ENCODE measurements at places on chromosomes 4 and X. TPM values are rescaled to one million over a fixed set of nuclear protein-coding genes. Genes with fewer than 3 reads are reported as not detected.

The NUP62CL gene
- 4.3 TPM for total RNA-seq

The EVC gene
- 14.4 TPM for total RNA-seq

- peak; percentile 71 for DNase-seq
Observed at GRCh38 chrX:150365990-150366911, 3.1 kb downstream of the MAMLD1 start.

DNA sequence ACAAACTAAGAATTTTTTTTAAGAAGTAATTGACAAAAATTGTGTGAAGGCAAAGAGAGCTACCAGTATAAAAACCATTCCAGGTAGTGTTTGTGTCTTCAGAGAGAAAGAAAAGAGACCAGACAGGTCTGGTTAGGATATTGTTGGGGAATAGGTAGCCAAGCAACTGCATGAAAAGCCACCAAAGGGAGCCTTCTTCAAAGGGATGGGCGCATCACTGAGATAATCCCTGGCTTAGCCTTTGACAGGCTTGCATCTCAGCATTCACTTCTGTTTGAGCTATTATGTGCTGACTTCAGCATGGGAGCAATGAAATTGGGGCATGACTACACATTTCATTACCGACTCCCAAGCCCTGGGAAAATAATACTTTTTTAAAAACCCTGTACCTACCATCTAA lies 496.6 kb downstream of the IL1RAPL1 start:
- no peak for DNase-seq

DNA sequence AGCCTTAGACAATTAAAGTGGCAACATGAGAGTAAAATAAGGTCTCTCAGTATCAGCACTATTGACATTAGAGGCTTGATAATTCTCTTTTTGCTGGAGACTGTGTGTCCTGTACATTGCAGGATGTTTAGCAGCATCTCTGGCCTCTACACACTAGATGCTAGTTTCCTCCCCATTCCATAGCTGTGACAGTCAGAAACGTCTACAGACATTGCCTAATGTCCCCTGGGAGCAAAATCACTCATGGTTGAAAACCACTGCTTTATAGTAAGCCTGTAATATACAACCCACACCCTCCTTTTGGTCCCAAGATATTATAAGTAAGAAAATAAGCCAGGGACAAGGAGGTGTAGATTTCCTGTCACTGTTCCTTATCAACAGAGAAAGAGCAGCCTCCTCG lies 166.0 kb downstream of the FRMPD4 start:
- no peak for DNase-seq

DNA sequence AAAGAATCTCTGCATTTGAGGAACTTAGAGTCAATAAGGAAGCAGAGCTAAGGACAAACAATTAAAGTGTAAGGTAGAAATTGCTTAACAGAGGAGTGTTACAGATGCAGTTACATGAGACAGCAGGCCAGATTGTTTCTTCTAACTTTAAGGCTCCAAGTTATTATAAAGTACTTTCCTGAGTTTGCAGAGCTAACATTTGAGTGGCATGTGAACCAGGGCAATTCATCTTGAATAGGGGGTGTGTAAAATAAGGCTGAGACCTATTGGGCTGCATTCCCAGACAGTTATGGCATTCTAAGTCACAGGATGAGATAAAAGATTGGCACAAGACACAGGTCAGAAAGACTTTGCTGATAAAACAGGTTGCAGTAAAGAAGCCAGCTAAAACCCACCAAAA lies 7.6 kb upstream of the LNX1 start:
- no peak for DNase-seq

DNA sequence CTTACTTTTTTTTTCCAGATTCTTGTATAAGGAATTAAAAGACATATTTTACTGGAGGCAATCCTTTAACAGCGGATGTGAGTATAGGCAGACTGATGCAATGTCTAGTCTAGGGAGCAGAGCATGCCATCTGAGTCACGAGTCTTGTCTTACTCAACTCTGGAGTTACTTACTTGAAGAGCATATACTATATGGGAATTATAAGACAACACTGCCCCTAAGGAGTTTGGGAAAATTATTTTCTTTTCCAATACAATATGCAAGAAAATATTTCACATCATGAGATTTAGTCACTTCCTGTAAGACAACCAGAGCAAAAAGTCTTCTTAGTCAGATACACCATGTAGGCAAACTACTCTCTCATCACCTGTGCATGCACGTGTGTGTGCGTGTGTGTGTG lies 537.3 kb upstream of the FTHL17 start:
- DNase-seq, result no peak

The LONRF3 gene
- 2.5 TPM for total RNA-seq

DNA sequence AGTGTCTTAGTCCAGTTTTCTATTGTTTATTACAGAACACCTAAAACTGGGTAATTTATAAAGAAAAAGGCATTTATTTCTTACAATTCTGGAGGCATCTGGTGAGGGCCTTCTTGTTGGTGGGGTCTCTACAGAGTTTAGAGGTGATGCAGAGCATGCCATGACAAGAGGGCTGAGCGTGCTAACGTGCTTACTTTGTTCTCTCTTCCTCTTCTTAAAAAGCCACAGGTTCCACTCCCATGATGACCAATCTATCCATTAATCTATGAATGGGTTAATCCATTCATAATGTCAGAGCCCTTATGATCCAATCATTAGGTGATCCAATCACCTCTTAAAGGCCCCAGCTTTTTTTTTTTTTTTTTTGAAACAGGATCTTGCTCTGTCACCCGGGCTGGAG lies 291.5 kb upstream of the GALNTL6 start:
- DNase-seq, result no peak

- DNase-seq, result no peak
Observed at GRCh38 chrX:155134255-155134654, 62.9 kb downstream of the BRCC3 start.

The DGAT2L6 gene
- not detected for total RNA-seq

DNA sequence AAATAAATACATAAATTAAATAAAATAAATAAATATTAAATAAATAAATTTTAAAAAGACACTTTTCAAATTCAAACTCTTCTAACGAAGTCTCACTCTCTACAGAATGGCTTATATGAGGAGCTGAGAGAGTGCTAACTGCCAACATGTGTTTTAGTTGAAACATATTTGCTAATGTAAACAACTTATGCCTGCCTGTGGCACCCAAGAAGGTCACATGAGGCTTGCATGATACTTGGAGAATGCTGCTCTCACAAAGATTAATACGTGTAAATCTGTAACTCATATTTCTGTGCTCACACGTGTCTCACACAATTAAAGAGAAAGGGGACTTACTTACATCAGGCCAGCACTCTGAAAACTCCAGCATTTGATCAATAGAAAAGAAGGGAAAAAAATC lies 43.2 kb upstream of the PITX2 start:
- DNase-seq, result no peak

DNA sequence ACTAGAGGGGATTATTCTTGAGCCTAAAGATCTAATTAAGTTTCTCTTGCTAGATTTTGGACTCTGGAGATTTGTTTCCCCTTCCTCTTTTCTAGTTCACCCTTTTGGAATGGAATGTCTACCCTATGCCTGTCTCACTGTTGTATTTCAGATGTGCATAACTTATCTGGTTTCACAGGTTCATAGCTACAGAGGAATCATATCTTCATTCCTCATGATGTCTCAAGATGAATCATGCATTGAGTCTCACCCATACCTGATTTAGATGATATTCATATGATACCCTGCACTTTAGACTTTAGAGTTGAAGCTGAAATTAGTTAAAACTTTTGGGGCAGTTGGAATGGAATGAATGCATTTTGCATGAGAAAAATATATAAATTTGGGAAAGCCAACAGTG lies 246.7 kb downstream of the HS3ST1 start:
- DNase-seq, result no peak

The CPXCR1 gene
- total RNA-seq, result not detected

GRCh38 chr4:133808151-133808550 lies 393.4 kb downstream of the PABPC4L start:
- DNase-seq, result no peak

The TMEM184C gene
- total RNA-seq, result 30.3 TPM

The FOXR2 gene
- total RNA-seq, result not detected

The AMER1 gene
- 10.7 TPM for total RNA-seq

The TXK gene
- 0.48 TPM for total RNA-seq

Measured in endodermal cell (in vitro differentiated cells).